ENCODE measurements at places on chromosomes 12 and 14.

GRCh38 chr12:105077435-105077834, 6.8 kb downstream of the ALDH1L2 start:
- DNase-seq = no peak

DNA sequence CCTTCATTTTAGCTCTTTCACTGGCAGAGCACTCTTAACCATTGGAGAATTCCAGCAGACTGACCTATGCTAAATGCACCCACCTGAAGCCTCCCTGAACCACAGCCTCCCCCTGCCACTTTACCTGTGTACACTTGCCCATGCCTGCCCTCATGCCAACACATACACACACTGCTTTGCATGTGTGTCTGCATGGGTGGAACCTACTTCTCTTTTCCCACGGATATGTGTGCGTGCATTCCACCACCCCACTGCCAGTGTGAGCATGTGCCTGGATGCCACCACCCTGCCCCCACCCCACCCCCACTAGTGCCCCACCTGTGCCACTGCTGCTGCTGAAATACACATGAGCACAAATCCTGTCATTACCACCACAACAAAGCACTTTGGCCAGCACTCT, 49.5 kb upstream of the EEA1 start:
- no peak for DNase-seq

- no peak for DNase-seq
These were observed 44.6 kb downstream of the CACNA2D4 start for GRCh38 chr12:1873531-1874510.

- no peak for DNase-seq
These were observed 390.4 kb upstream of the USP15 start for GRCh38 chr12:61869796-61870195.

DNA sequence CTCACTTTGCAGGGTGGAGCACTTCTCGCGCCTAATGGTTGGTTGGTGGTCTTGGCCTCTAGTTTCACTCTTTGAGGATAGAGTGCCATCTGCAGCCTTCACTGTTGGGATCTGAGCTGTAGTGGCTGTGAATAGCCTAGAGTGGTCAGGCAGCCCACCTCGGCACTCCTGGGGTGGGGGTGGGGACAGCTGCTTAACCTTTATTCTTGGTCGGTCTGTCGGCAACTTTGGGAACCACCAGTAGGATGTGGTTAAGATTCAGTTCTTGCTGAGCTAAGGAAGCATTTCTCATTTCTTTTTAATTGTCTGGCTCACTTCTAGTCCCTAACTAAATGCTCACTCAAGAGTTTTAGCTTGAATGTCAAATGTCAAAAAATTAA, 21.1 kb downstream of the TMBIM6 start:
- DNase-seq = no peak

DNA sequence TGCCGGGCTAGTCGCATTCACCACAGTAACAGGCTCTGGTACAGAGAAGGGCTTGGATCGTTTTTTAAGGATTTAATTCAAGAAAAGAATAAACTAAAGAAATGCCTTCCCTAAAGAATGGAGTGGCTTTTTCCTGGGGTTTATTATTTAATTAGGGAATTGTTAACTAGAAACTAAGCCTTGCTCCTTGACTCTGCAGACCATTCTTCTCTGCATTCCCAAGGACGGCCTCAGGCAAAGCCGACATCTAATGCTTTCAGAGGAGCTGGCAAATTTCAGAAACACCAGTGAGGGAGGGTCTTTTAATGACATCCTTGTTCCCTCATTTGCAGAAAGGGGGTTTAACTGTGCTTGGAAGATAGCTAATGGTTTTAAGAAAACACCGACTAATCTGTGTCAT, 174.0 kb downstream of the EGLN3 start:
- DNase-seq = no peak

- no peak for DNase-seq
These were observed 338.2 kb upstream of the DDHD1 start for GRCh38 chr14:53491256-53491883.

GRCh38 chr14:74348241-74348734, at the start of gene VRTN:
Gene VRTN (plus strand): TSS chr14:74348471. CDS start chr14:74356784, 8,313 bp downstream.
- no peak for DNase-seq

- no peak for DNase-seq
These were observed 7.2 kb upstream of the SSPN start for GRCh38 chr12:26188127-26188526.

DNA sequence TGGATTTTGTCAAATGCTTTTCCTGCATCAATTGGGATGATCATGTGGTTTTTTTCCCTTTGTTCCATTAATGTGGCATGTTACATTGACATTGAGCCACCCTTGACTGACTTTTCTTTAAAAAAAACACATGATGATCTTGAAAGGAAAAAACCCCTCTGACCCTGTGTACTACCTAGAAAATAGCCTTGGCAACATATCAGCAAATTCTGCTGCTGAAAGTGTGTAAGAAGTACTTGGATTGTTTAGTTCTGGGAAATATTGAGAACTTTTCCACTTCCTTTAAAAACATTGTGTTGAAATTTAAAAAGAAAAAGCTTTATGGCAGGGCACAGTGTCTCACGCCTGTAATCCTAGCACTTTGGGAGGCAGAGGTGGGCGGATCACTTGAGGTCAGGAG, 20.7 kb downstream of the ACACB start:
- DNase-seq = no peak

GRCh38 chr12:30953951-30954751, 27.6 kb downstream of the TSPAN11 start:
- DNase-seq = no peak

DNA sequence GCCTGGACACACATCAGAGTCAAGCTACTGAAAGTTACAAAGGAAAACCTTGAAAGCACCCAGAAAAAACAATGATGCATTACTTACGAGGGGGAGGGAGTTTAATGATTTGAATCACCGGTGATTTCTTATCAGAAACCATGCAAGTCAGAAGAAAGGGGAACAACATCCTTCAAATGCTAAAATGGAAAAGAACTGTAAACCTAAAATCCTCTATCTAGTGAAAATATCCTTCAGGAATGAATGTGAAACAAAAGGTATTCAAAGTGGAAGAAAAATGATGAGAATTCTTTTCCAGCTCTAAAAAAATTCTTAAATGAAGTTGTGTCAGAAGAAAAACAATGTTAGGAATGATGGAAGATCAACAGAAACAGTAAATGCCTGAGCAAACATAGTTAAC, 16.8 kb downstream of the SCAF11 start:
- no peak for DNase-seq

DNA sequence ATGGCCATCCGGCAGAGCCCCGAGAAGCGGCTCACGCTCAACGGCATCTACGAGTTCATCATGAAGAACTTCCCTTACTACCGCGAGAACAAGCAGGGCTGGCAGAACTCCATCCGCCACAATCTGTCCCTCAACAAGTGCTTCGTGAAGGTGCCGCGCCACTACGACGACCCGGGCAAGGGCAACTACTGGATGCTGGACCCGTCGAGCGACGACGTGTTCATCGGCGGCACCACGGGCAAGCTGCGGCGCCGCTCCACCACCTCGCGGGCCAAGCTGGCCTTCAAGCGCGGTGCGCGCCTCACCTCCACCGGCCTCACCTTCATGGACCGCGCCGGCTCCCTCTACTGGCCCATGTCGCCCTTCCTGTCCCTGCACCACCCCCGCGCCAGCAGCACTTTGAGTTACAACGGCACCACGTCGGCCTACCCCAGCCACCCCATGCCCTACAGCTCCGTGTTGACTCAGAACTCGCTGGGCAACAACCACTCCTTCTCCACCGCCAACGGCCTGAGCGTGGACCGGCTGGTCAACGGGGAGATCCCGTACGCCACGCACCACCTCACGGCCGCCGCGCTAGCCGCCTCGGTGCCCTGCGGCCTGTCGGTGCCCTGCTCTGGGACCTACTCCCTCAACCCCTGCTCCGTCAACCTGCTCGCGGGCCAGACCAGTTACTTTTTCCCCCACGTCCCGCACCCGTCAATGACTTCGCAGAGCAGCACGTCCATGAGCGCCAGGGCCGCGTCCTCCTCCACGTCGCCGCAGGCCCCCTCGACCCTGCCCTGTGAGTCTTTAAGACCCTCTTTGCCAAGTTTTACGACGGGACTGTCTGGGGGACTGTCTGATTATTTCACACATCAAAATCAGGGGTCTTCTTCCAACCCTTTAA, 1.5 kb downstream of the FOXG1 start:
- no peak for DNase-seq

DNA sequence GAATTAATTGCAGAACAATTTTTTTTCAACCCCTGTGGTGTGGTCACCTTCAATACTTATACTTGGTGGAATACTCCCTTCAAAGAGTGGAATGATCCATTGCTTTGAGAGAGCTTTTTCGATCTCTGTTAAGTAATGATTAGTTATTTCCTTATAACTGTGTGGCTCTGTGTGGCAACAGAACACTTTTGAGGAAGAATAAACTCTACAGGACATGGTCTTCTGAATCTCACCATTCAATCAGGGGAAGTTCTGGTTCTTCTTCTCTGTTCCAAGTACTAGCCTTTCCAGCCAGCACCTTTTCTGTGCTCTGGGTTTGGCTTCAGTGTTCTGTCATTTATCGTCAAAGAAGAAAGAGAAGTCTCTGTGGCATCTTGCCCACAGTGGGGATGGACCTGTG, 369.2 kb downstream of the ZFP36L1 start:
- DNase-seq = no peak

GRCh38 chr12:104692557-104693218, 235.9 kb downstream of the CHST11 start:
- no peak for DNase-seq

GRCh38 chr14:92943855-92944570, 21.1 kb downstream of the CHGA start:
- DNase-seq = no peak

DNA sequence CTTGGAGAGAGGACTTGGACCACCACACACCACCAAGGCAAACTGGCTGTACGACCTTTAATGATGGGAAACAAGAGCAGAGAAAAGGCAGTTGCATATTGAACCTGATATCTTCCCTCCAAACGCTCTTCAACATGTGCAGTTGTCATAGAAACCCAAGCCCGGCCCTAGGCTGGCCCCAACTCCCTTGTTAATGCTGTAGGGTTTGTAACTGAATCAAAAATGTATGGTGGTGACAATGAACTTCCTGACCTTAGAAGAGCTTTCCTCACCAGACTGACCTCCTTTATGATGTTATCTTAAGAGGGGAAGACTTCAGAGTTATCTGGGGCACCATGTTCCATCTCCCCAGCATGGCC, 12.3 kb downstream of the APOLD1 start:
- no peak for DNase-seq

Data from left hindlimb (tissue), 1 donor.